Activated CD4-positive, alpha-beta memory T cell treated with anti-CD3 and anti-CD28 coated beads for 36 hours (primary cell): ENCODE measurements at places on chromosomes 2 and 18.

DNA sequence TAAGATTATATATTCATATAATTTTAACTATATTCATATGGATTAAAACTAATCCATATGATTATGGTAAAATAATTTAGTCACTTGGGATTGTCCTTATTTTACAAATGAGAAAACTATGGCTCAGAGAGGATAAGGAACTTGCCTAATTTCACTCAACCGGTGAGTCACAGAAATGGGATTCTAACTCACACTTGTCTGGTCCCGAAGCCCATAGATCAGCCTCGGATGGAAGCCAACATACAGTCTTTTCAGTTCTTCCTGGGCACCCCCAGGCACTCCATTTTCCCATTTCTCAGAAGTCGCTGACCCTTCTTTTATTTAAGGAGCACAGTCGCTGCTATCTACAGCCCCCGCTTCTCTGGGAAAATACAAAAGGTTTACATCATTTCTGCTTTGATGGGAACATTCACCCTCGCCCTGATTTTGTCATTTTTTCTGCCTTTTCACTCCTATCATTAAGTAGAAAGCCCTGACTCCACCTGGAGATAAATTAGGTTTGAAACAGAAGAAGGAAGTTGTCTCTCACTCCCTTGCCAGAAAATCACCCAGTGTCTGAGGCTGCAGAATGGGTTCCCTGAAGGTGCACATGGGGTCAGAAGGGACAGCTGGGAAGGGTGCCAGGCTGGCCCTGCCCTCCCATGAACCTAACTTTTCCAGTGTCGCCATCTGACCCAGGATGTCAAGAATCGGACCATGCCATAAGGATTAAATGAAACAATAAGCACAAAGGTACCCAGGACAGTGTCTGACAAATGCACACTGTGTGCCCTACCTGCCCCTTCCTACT lies 36.6 kb downstream of the CYP1B1 start:
- DNase-seq: no peak

GRCh38 chr18:48164701-48165100 lies 234.2 kb upstream of the SMAD2 start:
- DNase-seq: no peak

DNA sequence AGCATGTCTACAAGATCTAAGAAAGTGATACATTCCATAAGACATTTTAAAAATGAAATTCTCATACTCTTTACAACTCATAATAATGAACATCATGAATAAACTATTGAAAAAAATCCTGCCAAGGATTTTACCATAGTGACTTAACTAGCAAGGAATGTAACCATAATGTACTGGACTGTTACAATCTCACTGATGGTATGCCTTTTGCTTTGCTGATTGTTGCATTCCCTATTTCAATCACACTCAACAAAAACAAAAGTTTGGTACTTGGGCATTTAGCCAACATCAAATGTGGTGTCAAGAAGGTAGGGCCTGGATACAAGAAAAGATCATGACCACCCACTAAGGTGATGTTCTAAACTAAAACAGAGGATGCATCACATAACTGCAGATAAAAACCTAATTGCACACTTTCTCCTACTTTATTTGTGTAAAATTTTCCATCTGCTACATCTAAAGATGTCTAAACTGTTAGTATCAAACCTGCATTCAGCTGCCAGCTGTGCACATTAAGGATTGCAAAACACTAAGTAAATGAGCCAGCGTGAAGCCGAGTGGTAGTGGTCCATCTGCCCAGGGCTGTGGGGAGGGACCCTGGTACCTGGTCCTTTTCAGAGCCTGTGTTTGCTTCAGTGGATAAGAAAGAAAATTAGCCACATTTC lies 564.4 kb downstream of the ZEB2 start:
- no peak for DNase-seq

GRCh38 chr2:22904126-22904684 lies 480.8 kb upstream of the KLHL29 start:
- peak; percentile 24 for DNase-seq

DNA sequence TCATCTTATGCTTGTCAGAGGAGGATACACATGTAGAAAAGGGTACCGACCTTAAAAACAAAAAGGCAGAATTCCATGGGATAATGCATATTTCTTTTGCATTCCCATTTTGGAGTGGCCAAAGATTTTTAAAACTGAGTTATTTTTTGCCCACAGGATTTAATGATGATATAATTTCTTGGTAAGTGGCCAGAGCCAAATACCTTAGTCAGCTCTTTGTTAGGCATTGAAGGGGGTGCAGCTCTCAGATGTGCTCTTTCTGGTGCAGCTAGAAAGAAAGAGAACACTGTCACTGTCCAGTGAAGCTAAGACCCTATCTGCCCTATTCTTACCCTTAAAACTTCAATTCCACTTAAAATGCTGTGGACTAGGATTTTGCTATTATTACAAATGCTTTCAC lies 10.8 kb downstream of the COQ10B start:
- no peak for DNase-seq

DNA sequence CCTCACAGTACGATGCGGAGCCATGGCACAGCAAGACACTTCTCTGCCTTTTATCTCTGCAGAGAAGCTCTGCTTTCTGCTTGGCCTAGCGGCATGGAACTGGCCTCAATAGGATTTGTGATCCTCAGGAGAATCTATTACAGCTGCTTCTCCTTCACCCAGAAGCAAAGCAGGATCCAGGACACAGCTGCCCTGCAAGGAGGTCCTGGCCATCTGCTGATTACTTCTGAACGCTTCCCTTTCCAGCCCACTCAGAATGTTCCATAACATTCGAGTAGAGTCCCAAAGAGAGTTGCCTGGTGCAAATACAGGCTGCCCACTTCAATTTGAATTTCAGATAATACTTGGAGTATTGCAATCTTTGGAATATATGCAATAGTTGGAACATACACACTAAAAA lies 29.2 kb upstream of the KCNS3 start:
- DNase-seq: no peak

DNA sequence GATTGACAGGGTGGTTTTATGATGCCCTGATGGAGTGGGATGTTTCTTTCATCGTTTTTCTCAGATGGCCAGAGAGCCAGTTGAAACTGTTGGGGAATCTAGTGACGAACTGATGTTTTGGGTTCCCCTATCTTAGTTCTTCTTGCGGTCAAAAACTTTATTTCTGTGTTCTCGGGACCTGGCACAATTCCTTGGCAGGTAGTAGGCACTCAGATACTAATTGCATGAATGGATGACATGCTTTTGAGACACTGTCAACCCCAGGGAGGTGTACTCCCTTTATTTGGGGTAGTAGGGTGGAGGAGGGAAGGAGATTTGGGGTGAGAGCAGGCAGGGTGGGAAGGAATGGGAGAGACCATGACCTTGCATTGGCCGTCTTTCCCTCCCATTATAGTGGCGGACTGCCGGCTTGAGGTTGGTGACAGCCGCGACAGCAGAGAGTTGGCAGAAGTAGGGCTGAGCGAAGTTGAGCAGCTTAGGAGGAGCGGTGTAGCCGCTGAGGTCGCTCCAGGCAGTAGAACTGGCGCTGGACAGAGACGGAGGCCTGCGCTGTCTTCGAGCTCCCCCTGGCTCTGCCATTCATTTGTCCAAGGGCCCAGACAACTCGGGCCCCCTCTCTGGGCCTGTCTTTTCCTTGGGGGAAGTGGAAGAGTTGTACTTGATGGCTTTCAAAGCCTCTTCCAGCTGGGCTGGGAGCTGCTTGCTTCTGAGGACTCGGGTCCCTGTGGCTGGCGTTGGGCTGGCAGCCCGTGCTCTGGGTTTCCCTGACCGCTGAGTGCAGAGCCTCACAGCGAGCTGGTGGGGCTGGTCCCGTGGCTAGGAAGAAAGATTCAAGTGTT lies 2.6 kb downstream of the TET3 start:
- peak; percentile 74 for DNase-seq

GRCh38 chr18:23194155-23194996 lies 59.1 kb downstream of the CABLES1 start:
- DNase-seq: no peak

DNA sequence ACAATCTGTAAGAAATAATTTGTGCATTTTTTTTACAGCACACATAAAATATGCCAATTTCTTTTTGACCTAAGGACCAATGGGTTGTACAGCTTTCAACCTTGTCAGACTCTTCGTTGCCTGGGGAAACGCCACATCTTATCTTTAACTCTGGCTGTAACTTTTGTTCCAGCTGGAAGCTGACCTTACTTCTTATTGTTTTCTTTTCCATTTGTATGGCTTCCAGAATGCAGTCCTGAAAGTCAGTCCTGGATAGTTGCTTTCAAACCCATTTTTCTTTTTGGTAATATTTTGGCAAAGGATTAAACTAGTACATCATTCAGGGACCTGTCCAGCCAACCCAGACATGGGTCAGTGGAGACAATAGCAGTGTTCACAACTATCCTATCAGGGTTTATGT lies 686.5 kb upstream of the CDH2 start:
- no peak for DNase-seq

DNA sequence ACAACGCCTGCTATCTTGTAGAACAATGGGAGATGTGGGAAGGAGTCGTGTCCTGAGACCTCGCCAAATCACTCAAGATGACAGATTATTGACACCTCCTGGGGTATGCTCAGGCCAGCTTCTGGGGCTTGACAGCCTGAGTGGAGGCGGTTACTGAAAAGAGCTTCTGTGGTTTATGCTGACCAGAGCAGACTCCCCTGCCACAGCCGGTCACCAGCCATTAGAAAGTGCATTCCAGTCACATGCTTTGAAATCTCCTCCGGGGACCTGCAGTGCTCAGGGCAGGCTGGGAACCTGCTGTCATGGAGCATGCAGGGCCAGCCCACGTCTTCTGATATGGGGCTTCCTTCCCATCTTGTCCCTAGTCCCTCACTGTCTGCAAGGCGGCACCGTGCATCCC lies 215.9 kb downstream of the SEPTIN10 start:
- no peak for DNase-seq

GRCh38 chr2:215712871-215713790 lies 277.3 kb upstream of the FN1 start:
- DNase-seq: no peak

- DNase-seq: no peak
Observed at GRCh38 chr2:49003201-49003600, 151.1 kb downstream of the FSHR start.

GRCh38 chr2:66433945-66434678 lies 813 bp upstream of the MEIS1 start:
- DNase-seq: no peak

GRCh38 chr18:57803103-57803969 lies at the start of gene ATP8B1:
Gene ATP8B1 (minus strand): TSS chr18:57803315. CDS start chr18:57731807, 71,508 bp downstream.
- DNase-seq: no peak

GRCh38 chr2:101516823-101517690 lies 42.1 kb upstream of the RFX8 start:
- peak; percentile 69 for DNase-seq

DNA sequence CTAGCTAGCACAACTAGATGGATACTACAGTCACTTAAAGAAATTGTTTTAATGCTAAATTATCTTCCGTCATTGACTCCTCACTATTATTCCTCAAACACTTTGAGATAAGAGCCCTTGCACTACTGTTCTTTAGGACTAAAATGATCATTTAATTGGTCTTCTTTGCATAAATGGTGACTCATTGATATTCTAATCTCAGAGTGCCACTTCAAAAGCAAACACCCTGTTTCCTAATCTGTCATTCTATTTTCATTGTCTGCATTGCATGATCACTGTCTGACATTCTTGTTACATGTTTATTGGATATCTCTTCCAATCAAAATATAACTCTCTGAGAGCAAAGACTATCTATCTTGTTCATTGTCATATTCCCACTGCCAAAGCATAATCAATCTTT lies 313.9 kb downstream of the EXOC6B start:
- DNase-seq: no peak

DNA sequence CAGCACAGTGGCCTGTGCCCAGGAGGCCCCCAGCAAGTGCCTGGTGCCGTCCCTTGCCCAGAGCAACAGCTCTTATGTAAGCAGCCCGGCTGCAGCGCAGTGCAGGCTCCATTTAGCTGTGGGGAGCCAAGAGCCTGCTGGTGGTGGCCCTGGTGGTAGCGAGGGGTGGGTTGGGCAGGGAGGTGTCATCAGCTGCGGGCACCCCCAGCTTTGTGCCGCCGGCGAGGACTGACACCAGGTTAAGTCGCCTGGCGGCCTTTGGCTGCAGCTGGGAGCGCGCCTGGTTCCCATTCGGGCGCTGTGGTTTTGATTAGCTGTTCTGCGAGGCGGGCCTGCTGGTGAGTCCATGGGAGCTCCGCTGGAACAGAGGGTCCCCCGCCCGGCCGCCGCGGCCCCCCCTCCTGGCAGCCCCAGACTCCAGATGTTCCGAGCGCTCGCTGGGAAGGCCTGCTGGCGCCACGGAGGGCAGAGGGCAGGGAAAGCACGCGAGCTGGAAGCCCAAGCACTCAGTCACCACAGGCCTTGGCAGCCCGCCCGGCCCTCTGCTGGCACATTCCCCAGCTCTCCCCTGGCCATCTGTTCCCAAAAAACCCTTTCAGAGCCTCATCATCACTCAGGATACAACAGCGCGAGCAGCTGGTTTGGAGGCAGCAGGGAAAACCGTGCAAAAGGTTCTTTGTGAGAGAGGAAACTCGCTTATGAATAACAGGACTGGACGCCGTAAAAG lies 18.4 kb downstream of the ATOH8 start:
- no peak for DNase-seq

DNA sequence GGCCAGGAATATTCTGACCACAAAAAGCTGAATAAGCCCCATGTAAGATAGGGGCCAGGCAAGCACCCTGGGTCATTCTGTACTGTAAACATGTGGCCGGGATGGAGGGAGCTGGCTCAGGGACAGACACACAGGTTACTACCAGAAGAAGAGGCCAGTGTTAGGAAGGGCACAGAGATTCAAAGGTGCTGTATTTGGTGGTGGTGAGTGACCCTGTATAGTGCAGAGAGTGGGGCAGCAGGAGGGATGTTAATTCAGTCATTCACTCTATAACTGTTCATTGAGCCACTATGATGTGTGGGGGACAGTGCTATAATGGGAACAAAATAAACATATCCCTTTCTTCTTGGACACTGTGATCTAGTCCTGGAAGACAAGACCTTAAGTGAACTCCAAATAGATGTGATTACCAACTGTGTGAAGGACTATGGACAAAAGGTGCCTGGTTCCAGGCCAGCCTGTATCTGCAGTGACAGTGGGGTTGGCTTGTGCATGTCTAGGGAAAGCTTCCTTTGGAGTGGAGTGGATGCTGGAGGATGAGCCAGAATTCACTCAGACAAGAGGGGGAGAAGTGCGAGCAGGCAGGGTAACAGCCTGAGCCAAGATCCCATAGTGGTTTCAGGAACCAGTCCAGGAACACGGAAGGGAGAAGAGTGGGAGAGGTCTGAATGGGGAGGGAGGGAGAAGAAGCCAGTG lies 8.3 kb downstream of the MOCOS start:
- DNase-seq: no peak

- DNase-seq: no peak
Observed at GRCh38 chr18:2889761-2890192, 43.0 kb downstream of the EMILIN2 start.

DNA sequence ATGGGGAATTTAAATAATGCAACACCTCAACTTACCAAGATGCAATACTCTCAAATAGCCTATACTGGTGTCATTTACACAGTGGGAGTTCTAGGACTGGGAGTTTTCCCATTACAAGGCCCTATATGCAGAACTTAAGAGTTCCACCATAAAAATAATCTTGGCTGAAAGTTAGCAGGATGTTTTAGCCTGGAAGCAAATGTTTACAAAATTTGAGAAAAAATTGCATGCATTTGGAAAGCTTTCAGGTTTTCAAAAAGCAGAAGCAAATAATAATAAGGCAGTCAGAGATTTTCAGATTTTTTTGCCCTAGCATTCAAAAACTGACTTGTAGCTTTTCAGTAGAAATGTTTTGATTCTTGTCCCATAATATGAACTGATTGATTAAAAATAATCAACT lies 397.3 kb downstream of the ARHGAP15 start:
- DNase-seq: no peak

GRCh38 chr2:41621563-41621962 lies 426.3 kb upstream of the PKDCC start:
- no peak for DNase-seq
